Fibroblast of skin of back (primary cell): ENCODE measurements at places on chromosomes 12 and 14.

DNA sequence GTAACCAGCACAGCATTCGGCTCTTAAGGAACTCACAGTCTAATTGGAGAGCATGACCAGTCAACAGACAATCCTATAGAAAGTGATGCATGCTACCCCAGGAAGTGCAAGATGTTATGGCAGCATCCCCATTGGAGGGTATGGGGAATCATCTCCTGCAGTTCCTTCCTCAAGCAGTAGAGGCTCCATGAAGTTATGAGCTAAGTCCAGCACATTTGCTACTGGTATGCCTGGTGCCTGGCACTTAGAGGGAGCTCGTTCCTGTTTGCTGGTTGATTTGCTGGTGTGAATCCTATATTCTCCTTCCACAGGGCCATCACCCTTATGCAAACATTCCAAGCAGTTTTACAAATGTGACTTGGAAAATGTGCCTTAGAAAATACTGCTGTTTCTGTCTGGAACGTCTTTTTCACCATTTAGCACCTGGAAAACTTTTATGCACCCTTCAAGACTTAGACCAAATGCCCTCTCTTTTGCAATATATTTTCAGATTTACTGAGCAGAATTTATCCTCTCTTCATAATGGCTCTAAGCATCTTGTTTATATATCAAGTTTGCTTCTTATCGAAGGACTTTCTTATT is 136.1 kb upstream of the WSCD2 start:
- peak; percentile 24 for DNase-seq

GRCh38 chr14:105974902-105975301 is 448.5 kb downstream of the TMEM121 start:
- no peak for DNase-seq

- DNase-seq, result peak; percentile 46
These were observed 88.1 kb upstream of the TMEM263 start for GRCh38 chr12:106867651-106868050.

GRCh38 chr14:43671716-43672485 is 835.2 kb downstream of the FSCB start:
- no peak for DNase-seq

- DNase-seq, result no peak
These were observed 1.9 kb downstream of the GNG2 start for GRCh38 chr14:51862176-51862796.

GRCh38 chr14:59330455-59330854 is 134.7 kb downstream of the GPR135 start:
- DNase-seq, result no peak

GRCh38 chr14:90545966-90546751 is 149.3 kb downstream of the CALM1 start:
- DNase-seq, result no peak

DNA sequence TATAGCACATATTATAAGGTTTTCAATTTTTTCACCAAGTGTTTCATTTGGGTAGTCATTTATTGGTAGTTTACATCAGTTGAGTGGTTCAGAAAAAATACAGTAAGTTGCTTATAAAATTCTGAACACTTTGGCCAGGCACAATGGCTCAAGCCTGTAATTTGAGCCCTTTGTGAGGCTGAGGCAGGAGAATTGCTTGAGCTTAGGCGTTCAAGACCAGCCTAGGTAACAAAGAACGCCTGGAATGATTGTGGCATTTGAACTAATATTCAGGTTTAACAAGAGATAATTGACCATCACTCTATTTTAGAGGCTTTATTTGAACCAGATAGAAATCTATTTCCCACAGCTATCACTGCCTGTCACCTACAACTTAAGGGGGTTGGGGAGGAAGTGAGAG is 22.7 kb downstream of the HIF1A start:
- DNase-seq, result no peak

- no peak for DNase-seq
These were observed 294.1 kb downstream of the DPF3 start for GRCh38 chr14:72599579-72600470.

GRCh38 chr14:91722386-91722785 is 9.5 kb downstream of the CATSPERB start:
- no peak for DNase-seq

GRCh38 chr12:131848753-131849152 is 20.6 kb downstream of the MMP17 start:
- DNase-seq, result no peak

DNA sequence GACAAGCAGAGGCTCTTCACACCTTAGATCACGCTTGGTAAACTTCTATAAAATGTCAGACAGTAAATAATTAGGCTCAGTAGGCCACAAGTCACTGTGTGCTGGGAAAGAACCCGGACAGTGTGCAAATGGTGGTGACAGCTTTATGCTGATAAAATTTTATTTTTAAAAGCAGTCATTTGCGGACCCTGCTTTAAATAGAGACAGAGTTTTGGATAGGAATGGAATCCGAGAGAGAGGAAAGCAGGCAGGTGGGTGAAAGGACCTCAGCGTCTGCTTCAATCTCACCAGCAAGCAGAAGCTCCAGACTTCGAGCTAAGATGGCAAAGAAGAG is 21.4 kb downstream of the ANKLE2 start:
- DNase-seq, result no peak

GRCh38 chr14:25108959-25109358 is 59.0 kb upstream of the STXBP6 start:
- peak; percentile 52 for DNase-seq

GRCh38 chr14:65821224-65821753 is 408.8 kb downstream of the FUT8 start:
- DNase-seq, result no peak

GRCh38 chr12:57165741-57166140 is 18.3 kb upstream of the LRP1-AS start:
- no peak for DNase-seq

DNA sequence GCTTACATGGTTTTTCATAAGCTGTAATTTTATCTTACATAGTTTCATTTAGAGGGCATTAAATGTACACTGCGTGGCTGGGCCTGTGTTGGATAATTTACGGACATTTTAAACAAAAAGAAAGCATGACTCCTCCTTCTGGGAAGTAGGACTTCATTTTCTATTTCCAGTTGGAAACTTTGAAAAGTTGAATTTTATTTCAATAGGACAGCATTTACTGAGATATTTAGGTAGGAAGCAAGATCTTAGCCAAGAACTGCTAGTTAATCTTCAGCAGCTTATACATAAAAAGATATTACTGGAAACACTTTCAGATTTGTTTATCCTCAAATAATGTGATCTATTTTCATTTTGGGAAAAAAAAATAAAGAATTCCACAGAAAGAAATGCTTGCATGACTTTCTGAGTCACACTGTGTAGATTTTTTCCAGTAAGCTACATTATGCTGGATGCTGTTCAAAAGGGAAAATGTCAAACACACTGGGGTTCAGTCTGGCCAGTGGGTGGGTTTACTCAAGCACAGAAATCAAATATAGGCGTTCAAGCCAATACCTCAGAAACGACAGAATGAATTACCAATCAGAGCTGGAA is 239.4 kb upstream of the KRR1 start:
- peak; percentile 82 for DNase-seq

GRCh38 chr12:109113661-109114321 is 2.6 kb upstream of the ACACB start:
- DNase-seq, result no peak

- no peak for DNase-seq
These were observed 1470.7 kb downstream of the AACS start for GRCh38 chr12:126535971-126536370.

- DNase-seq, result no peak
These were observed 31.7 kb upstream of the C2CD5 start for GRCh38 chr12:22576065-22576464.

GRCh38 chr14:97832776-97833175 is 1035.6 kb downstream of the VRK1 start:
- DNase-seq, result no peak

DNA sequence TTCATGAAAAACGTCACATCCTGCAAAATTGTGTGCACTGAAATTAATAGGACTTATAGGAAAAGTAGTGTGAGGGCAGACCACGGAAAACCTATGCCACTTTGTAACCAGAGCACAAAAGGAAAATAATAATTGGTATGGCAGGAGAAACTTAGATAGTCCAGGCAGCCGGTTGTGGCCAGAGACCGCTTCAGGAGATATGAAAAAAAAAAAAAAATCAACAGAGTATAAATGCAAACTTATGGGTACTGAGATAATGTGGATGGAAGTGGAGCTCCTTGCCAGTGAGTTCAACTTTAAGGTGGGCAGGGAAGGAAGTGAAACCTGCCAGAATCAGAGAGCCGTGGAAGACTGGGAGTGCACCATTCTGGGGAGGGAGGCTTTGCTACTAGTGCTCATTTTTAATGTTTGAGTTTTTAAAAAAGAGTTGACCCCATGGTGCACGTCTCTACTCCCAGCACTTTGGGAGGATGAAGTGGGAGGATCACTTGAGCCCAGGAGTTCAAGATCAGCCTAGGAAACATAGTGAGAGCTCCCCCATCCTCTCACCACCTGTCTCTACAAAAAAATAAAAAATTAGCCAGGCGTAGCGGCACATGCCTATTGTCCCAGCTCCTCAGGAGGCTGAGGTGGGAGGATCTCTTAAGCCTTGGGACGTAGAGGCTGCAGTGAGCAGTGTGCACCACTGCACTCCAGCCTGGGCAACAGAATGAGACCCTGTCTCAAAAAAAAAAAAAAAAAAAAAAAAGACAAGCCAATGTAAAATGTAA is 34.3 kb upstream of the METAP2 start:
- no peak for DNase-seq

- DNase-seq, result peak; percentile 88
These were observed 155.0 kb downstream of the NUAK1 start for GRCh38 chr12:105983622-105984320.

DNA sequence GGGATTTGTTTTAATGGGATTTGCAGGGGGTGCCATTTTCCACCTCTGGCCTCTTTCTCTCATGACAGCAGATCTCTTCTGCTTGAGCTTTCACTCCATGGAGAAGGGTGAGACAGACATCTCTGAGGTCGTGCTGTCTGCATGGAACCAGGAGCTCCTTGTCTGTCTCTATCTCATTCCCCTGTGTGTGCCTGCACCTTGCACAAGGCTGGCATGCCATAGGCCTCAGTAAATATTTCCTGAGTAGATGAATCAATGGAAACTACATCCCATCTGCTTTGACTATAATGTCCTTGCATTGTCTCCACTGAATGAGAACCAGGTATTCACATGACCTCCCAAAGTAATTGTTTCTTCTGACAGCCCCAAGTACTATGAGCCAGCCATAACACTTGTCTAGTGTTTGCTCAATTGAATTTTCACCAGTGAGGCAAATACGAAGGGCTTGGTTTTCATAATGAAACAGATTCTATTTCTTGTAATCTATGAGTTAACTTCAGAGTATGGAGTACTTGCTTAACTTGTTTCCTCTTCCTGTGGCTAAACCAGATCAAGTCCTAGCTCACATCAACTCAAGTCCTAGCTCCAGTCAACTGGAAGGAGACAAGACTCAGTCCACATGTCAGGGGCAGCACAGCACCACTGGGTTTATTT is 32.3 kb downstream of the KCNK13 start:
- peak; percentile 6 for DNase-seq

- no peak for DNase-seq
These were observed 321.0 kb upstream of the RTL1 start for GRCh38 chr14:101224356-101225156.

- no peak for DNase-seq
These were observed 110.4 kb upstream of the SCAF11 start for GRCh38 chr12:46100551-46101484.

- no peak for DNase-seq
These were observed 82.2 kb downstream of the DRAM1 start for GRCh38 chr12:101959607-101960006.

- DNase-seq, result peak; percentile 50
These were observed 101.9 kb upstream of the SFSWAP start for GRCh38 chr12:131608740-131609690.

GRCh38 chr12:59185295-59185694 is 265.0 kb upstream of the LRIG3 start:
- no peak for DNase-seq

DNA sequence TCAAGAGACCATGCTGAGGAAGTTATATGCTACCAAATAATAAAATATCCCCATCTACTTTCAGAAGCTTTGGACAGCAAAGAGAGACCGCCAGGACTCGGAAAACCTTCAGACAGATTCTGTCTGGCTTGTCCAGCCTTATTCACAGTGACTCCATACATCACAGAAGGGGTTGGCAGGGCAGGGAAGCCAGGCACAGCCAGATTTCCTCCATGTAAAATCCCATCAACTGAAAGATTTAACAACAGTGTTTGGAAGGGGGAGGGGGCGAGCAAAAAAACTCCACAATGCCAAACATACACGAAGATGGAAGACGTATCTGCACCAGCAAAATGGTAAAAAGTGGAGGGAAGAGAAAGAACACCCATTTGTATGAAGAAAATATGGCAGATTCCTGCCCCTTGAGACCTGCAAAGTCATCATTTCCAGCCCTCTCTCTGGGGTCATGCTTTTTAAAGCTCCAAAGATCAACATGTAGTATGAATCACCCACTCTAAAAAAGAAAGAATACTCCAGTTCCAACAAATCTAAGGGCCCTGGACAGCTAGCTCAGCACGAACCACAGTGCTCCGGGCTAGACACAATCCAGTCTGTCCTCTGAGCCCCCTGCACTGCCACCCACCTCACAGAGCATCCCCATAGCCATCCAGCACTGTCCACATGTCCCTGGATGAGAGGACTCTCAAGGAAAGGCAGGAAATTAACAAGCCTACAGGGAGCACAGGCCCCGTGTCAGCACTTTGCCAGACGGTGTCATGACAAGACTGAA is 116.4 kb downstream of the DICER1 start:
- peak; percentile 57 for DNase-seq

DNA sequence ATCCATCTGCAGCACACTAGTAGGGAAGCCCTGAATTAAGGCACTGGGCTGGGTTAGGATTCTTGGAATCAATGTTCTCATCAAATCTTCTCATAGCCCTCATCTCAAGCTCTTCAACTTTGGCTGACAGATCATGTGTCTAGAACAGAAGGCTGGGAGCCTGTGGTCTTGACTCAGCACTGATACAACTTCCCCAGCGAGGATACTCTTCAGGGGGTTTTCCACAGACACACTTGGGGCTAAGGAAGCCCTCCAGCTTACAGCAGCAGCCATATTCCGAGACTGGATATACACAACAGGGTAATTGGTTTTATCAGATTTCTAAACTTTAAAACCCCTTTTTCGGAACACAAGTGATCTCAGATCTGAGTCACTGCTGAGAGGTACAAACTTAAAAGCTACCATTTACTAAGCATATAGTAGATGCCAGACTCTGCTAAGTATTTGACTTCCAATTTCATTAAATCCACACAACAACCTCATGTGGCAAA is 3.5 kb downstream of the FMNL3 start:
- DNase-seq, result peak; percentile 86

DNA sequence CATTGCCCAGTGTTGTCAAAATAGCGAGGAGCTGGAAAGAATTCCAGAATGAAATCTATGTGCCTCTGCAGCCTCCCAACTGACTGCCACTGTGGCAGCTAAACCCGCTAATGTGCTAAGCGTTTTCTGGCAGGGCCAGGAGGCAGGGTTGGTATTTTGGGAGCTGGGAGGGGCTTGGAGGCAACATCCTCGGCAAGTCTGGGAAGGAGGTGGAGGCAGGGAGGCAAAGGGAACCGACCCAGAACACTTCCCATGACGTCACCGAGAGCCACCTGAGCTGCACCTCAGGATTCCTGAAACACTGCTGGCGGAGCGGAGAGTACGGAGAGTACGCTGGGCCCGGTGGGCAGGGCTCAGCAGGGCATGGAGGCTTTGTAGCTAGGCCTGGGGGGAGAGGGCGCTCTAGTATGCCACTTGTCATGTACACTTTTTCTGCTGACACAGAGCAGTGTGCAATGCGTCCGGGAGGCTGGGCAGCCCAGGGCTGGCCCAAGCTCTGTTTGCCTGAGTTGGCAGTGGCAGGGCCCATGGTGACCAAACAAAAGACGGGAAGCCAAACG is 81.5 kb downstream of the DPF3 start:
- no peak for DNase-seq

GRCh38 chr14:97994020-97994531 is 1196.9 kb downstream of the VRK1 start:
- DNase-seq, result no peak

GRCh38 chr12:2646341-2646740 is 148.4 kb upstream of the FKBP4 start:
- DNase-seq, result no peak
